ENCODE measurements at places on chromosomes 2 and 18.

DNA sequence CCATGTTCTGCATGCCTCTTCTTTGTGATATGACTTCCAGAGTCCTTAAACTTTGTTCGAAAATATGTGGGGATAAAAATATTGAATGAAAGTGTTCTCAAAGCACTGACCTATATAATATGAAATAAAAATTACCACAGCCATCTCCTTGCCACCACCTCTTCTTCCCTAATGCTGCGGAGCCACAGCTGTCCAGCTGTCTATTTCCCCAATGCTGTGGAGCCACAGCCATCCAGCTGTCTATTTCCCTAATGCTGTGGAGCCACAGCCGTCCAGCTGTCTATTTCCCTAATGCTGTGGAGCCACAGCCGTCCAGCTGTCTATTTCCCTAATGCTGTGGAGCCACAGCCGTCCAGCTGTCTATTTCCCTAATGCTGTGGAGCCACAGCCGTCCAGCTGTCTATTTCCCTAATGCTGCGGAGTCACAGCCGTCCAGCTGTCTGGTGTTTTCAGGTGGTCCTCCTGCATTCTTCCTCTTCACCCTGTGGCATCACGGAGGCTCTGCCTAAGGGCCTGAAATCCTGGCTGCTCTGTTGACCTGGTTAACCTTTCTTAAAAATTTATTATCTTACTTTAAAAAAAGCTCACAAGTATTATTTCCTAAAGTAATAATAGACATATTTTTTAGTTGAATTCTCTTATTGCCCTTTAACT lies 266.1 kb upstream of the MEX3C start:
- no peak for DNase-seq

GRCh38 chr2:10497797-10498251 lies 49.7 kb upstream of the ODC1 start:
- peak; percentile 67 for DNase-seq

- peak; percentile 76 for DNase-seq
Observed at GRCh38 chr18:28767727-28768211, 590.8 kb upstream of the CDH2 start.

- no peak for DNase-seq
Observed at GRCh38 chr2:127360242-127360641, 27.5 kb downstream of the MAP3K2 start.

GRCh38 chr18:473802-474201 lies 26.7 kb downstream of the COLEC12 start:
- no peak for DNase-seq

- DNase-seq: peak; percentile 67
Observed at GRCh38 chr18:76953583-76954233, 131.4 kb downstream of the ZNF236 start.
